ENCODE measurements at places on chromosomes 6 and 20. TPM values are rescaled to one million over a fixed set of nuclear protein-coding genes. Genes with fewer than 3 reads are reported as not detected.

- DNase-seq = no peak
Measured at GRCh38 chr6:156379392-156380289, 397.5 kb upstream of the ARID1B start.

DNA sequence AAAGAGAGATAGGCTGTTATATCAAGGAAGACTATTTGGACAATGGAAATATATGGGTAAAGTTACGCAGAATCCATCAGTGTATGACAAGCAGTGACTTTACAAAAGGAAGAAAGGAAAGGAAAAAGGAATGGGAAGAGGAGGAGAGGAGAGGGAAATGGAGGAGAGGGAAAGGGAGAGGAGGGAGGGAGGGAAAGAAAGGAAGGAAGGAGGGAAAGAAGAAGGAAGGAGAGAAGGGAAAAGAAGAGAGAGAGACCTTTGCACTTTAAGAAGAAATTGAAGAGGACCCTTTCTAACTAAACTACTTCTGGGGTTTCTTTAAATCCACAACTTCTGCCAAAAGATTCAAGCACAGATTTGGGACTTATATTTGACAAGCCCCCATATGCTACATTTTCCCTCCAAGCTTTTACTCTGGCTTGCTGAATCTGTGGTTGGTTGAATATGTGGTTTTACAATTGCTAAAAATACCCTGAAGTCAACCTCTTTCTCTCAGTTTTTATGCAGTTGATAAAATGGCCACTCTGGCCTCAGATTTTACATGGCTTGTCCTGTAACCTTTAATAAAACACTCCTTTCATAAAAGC lies 120.8 kb upstream of the RAB32 start:
- DNase-seq = no peak

GRCh38 chr6:96775727-96776400 lies 61.4 kb downstream of the GPR63 start:
- DNase-seq = no peak

DNA sequence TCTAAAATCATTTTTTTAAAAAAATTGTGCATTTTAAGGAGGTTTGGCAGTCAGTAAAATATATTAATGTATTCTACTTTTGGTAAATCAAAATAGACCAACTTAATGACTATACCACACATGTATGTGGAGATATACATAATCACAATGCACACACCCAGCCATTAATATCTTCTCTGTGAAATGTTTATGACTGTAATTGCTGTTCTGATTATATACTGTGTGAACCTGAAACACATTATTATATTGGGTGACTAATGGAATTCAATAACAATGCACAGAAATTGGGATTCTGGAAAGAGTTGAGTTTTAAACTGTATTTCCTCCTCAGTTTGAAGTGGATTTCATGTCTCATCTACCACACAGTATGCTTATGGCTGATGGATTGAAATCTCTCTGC lies 233.6 kb downstream of the PLCB1 start:
- no peak for DNase-seq

The GPSM3 gene
- 10.4 TPM for total RNA-seq

GRCh38 chr6:170201361-170201760 lies 89.5 kb downstream of the DLL1 start:
- no peak for DNase-seq

The CDH4 gene
- total RNA-seq = not detected

The CAPN11 gene
- total RNA-seq = not detected

GRCh38 chr6:21228876-21229460 lies 364.6 kb upstream of the SOX4 start:
- DNase-seq = no peak

The AGPAT1 gene
- 61.7 TPM for total RNA-seq

- no peak for DNase-seq
Measured at GRCh38 chr6:169839029-169839481, 87.6 kb downstream of the ERMARD start.

DNA sequence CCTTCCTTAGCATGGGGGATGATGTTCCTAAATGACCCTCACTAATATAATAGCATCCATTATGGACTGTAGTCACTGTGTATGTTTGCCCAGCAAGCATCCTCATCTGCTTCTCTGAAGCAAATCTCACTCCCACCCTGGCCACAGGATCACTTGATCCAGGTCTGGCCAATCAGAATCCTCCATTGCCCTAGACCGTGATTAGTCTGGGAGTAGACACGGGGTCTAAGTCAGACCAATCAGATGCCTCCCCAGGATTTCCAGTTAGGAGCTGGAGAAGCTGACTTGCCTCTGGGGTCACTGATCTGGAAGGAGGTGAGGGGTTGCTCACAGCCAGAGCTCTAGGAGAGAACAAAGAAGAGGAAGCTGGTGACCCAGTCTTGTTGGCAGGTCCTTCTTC lies 153.9 kb downstream of the DHX35 start:
- DNase-seq = no peak

The SOBP gene
- 0.22 TPM for total RNA-seq

GRCh38 chr20:38220587-38221118 lies 39.9 kb downstream of the KIAA1755 start:
- no peak for DNase-seq

DNA sequence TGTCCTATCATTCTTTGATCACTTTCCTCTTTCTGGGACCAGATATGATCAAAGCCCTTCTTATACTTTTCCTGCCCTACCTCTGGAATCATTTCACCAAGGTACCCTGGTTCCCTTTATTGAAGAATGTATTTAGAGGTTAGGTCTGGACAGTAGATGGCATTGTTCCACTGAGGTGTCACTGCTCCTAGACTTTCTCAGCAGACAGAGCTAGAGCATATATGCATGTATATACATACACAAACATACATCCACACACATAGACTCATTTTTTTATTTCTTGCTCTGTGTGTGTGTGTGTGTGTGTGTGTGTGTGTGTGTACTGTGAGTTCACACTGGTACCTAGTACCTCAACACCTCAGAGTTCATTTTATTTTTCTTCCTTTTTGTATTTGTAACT lies 40.9 kb downstream of the PTPRA start:
- no peak for DNase-seq

GRCh38 chr20:5183731-5184474 lies 57.1 kb downstream of the CDS2 start:
- DNase-seq = no peak

DNA sequence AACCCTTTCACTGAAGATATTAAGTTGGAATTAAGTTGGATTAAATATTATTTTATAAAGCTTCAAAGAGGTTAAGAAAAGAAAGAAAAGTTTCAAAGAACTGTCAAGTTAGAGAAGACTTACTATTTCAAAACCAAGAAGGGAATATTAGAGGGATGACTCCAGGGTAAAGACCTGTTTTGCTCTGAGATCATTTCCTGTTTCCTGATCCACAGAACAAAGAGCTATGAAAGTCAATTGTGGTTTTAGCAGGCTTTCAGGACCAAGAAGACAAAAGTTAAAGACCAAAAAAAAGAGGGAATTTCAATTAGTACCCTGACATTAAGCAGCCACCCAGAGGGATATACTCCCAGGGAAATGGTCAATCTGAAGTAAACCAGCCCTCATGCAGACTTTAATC lies 19.4 kb downstream of the ESF1 start:
- DNase-seq = no peak

DNA sequence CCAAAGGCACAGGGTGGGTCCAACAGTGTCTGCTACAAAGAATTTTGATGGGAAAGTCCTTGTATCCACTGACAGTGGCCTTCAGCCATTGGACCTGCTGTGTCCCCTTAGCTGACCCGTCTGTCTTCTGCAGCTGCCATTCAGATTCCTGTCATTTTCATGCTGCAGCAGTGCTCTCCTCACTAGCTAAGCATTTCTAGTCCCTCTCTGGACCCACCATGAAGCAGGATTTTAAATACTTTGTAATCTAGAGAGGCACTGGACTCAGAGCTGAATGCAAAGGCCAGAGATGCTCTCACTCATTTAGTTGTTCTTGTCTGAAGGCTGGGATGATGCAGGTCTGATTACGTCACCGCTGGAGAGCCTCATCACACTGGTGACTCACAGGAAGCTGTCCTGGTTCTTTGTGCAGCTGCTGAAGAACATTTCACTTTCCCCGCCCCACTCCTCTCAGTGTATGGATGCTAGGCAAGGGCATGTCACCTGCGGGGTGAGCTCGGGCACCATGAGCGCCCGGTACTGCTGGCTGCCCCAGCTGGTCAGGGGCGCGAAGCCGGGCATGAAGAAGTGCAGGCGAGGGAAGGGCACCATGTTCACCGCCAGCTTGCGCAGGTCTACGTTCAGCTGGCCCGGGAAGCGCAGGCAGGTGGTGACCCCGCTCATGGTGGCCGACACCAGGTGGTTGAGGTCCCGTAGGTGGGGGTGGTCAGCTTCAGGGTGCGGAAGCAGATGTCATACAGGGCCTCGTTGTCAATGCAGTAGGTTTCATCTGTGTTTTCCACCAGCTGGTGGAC lies 19.4 kb upstream of the TUBB2A start:
- peak; percentile 50 for DNase-seq

DNA sequence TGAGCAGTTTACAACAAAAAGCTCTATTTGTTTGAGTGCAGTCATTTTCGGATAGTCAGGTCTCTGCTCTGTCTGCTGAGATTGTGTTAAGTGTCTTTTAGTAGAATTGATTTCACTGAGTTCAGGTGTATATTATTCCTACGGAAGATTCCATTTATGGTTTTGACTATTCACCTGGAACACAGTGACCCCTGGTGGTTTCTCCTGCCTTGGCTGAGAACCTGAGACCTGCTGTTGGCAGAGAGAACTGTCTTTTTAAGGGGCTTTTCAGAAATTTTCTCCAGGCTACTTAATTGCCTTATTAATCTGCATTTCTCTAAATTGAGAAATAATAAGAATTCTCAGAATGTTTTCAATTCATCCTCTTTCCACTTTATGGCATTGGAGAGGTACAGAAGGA lies 508.0 kb downstream of the TBC1D32 start:
- peak; percentile 42 for DNase-seq

DNA sequence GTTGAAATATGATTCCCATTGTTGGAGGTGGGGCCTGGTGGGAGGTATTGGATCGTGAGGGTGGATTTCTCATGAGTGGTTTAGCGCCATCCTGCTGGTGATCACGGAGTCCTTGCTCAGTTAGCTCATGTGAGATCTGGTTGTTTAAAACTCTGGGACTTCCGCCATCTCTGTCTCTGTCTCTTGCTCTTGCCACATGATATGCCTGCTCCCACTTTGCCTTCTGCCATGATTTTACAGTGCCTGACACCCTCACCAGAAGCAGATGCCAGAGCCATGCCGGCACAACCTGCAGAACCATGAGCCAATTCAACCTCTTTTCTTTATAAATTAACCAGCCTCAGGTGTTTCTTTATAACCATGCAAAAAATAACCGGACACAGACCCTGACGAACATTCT lies 44.7 kb upstream of the ZFP64 start:
- DNase-seq = no peak

GRCh38 chr6:39777218-39777617 lies 15.0 kb upstream of the DAAM2 start:
- DNase-seq = no peak

DNA sequence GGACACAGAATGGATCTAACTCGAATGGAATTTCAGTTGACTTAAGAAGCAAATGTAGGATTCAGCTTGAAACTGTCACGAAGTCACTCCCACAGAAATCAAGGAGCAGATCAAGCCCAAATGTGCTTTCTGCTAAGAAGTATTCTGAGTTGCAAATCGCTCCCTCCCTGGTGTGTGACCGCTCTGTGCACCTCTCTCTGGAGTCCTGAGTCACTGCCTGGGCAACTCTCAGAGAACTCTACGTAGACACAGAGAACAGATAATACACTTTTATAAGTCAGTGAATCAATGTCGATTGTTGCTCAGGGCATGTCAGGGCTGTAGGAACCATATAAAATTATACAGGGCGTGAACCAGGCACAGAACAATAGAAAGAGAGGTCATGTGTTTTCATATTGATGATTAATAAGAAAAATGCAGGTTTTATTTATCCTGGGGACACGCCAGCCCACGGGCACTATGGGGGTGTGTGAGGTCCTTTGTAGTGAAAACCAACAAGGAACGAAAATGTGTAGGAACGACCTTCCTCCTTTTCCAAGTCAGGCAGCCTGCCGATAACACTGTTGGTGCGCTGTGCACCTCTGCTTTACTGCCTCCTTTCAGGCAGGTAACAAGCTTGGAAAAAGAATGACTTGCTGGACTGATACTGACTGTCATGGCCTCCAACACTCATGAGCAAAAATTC lies 248.1 kb upstream of the FOXQ1 start:
- DNase-seq = no peak

- DNase-seq = peak; percentile 92
Measured at GRCh38 chr6:109944448-109944847, 33.7 kb upstream of the GPR6 start.

GRCh38 chr6:145483191-145483996 lies 251.9 kb downstream of the EPM2A start:
- no peak for DNase-seq

DNA sequence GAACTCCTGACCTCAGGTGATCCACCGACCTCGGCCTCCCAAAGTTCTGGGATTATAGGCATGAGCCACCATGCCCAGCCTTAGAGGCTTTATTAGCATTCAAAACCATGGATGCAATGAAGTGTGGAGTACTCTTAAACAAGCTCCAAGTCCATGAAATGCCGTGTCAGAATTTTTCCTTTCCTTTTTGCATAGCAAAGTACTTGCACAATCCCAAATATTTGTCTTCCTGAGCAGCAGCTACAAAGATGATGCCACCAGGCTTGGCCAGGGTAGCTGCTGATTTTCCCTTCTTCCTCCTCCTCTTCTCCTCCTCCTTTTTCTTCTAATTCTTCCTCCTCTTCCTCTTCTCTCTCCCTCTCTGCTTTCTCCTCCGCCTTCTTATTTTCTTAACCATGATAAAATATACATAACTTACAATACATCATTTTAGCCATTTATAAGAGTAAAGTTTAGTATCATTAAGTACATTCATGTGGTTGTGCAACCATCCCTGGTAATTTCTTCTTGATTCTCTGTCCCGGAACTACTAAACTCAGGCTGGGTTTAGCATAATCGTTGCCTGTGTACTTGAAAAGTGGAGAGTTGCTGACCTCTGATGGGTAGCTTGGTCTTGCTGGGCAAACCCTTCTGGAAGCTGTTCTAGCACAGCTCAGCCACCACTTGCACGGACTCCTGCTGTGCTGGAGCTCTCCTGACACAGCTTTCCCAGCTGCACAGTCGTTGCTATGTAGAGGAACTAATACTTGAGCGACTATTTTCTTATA lies 20.3 kb downstream of the MUCL3 start:
- no peak for DNase-seq

GRCh38 chr6:19394051-19394450 lies 443.1 kb upstream of the ID4 start:
- no peak for DNase-seq

The NTSR1 gene
- total RNA-seq = 0.98 TPM

DNA sequence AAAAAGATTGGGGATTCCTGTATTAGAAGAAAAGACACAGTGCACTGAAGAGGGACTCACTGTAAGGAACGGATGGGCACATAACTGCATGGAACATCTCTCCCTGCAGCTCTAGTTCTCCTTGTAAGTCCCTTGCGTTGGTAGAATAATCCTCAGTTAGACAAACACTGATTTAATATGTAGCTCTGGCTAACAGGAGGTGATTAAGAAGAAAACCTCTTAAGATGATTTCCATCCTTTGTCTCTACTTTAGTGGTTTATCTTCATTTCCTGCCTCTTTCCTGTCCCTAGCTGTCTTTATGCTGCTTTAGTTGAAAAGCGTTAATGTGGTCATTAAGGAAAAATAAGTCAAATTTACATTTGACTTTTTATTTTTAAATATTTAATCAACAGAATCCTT lies 86.6 kb downstream of the SLC16A10 start:
- no peak for DNase-seq
